ENCODE measurements at places on chromosomes 2 and 18. TPM values are rescaled to one million over a fixed set of nuclear protein-coding genes. Genes with fewer than 3 reads are reported as not detected.

Gene SLC9A4
- under 0.01 TPM for total RNA-seq

Gene SERPINB4
- 0.14 TPM for total RNA-seq

Gene TMEM127
- 11.8 TPM for total RNA-seq

Gene TMEM198
- total RNA-seq: 1.3 TPM

Gene PFN4
- 0.28 TPM for total RNA-seq

Gene PLEK
- total RNA-seq: 1.1 TPM

Gene TYMS
- 7.4 TPM for total RNA-seq

Gene CD226
- 0.85 TPM for total RNA-seq

Gene ADRA2B
- total RNA-seq: 0.09 TPM

Gene REG1B
- not detected for total RNA-seq

Gene C2orf78
- not detected for total RNA-seq

Gene LHCGR
- not detected for total RNA-seq

Gene ESCO1
- total RNA-seq: 13.8 TPM

Gene CFC1
- total RNA-seq: not detected

Gene ANKRD29
- total RNA-seq: 7.3 TPM

Gene TSPYL6
- total RNA-seq: not detected

Gene C2orf15
- total RNA-seq: not detected

Gene PEX13
- 25.7 TPM for total RNA-seq

Gene CCDC74A
- 11.5 TPM for total RNA-seq

Gene KDSR
- 19.5 TPM for total RNA-seq

Gene SCN3A
- 1.00 TPM for total RNA-seq

Gene NT5C1B
- not detected for total RNA-seq

Gene ZNF2
- total RNA-seq: 9.8 TPM

Gene AKAIN1
- total RNA-seq: not detected

Gene DCDC2C
- not detected for total RNA-seq

Gene LONRF2
- 0.28 TPM for total RNA-seq

Gene BOLL
- total RNA-seq: not detected

Gene OBSL1
- total RNA-seq: 37.8 TPM

Gene MERTK
- 0.14 TPM for total RNA-seq

Gene NCKAP5
- total RNA-seq: 4.3 TPM

Gene SNORC
- 0.92 TPM for total RNA-seq

Gene EGR4
- not detected for total RNA-seq

Gene REG1A
- total RNA-seq: not detected

Gene OSBPL6
- 1.1 TPM for total RNA-seq

Gene SPP2
- total RNA-seq: not detected

Gene FAM124B
- under 0.01 TPM for total RNA-seq

Gene IMPACT
- 29.0 TPM for total RNA-seq

Gene PLGLB2
- total RNA-seq: 1.1 TPM

Gene UGT1A8
- total RNA-seq: 0.71 TPM

Gene PLGLB1
- total RNA-seq: 1.8 TPM

Gene DNAJC27
- 3.9 TPM for total RNA-seq

Gene IL36RN
- total RNA-seq: 0.09 TPM

Gene UPP2
- not detected for total RNA-seq

Gene ALK
- total RNA-seq: under 0.01 TPM
